ENCODE measurements at places on chromosomes 5 and 9. TPM values are rescaled to one million over a fixed set of nuclear protein-coding genes. Genes with fewer than 3 reads are reported as not detected.

- DNase-seq, result no peak
Measured at GRCh38 chr9:9904041-9904440, 708.8 kb downstream of the PTPRD start.

DNA sequence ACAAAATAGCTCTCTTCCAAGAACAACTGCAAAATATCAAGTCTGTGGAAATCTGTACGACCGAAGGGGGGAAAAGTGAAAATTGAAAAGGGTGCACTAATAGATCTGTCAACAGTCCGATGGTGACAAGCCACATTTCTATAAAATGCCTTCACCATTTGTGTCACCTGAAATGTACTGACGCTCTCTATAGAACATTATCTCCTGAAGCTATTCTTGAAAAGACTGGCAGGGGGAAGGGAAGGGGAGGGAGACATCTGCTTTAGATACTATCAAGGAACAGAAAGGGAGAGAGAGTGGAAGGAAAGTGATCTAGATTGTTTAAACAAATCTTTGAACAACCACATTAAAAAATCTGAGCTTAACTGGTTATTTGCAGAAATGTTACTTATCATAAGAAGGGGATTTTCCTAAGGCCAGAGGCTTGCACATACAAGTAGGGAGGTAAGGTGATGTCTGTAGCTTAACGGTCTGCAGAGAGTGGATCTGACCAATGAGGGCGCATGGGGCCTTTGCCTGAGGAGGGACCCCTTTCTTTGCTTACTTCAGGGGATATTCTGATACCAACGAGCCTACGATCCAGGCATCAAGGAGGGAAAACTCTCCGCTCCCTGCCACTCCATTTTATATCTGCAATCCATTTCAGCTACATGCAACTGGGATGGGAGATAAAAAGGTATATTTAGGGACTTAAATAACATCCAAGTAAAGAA is 92.1 kb downstream of the CRB2 start:
- DNase-seq, result no peak

GRCh38 chr5:79091064-79091463 is 20.5 kb upstream of the BHMT start:
- no peak for DNase-seq

The KIAA1958 gene
- total RNA-seq, result 14.0 TPM

The GRIN3A gene
- not detected for total RNA-seq

DNA sequence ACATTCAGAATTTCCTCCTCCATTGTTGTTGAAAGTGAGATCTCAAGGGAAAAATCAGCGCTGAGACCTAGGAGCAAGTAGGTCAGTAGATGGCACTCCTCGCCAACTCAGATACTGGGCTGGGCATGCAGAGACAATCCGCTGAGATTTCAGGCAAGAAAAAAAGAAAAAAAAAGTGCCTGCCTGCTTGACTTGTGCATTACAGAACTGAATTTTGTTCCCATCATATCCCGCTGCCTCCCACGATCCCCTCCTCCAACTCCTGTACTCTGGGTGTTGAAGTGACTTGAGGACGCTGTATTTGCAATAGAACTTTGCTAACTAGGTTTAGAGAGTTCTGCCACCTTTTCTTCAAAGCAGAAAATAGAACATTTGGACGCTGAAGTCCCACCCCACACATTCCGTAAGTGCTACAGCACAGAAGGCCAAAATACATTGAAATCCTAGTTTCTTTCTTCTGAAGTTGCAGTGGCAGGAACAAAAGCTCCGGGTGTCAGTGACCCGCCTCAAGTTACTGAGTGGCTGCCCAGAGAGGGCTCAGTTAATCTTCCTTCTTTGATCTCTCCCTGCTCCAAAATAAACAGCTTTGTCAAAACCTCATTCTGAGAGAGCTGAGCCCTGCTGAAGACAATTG is 265.8 kb downstream of the MLLT3 start:
- DNase-seq, result peak; percentile 64

The GFI1B gene
- not detected for total RNA-seq

DNA sequence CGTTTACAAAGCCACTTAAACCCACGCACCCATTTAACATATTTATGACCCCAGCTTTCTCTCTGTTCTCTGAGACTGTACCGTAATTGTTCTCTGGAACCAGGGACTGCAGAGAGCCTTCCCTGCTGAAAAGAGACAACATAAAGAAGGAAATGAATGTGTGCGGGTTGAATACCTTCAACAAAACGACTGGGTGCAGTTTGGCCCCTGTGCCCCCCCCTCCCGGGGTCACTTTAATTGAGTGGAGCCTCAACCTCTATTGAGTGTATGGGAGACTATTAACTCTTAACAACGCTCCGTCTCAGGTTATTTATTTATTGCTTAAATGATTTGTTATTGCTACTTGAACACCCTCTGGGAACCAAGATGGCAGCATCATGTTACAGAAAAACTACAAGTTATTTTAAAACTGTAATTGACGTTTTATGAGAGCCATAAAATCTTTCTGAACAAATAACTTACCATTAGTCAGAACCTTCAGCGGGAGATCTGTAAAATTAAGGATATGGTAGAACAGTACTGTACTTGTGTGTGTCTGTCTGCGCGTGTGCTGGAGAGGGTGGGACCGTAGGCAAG is 70.6 kb downstream of the GAS1 start:
- no peak for DNase-seq

The MCTP1 gene
- total RNA-seq, result 29.3 TPM

The AGTPBP1 gene
- 19.2 TPM for total RNA-seq

DNA sequence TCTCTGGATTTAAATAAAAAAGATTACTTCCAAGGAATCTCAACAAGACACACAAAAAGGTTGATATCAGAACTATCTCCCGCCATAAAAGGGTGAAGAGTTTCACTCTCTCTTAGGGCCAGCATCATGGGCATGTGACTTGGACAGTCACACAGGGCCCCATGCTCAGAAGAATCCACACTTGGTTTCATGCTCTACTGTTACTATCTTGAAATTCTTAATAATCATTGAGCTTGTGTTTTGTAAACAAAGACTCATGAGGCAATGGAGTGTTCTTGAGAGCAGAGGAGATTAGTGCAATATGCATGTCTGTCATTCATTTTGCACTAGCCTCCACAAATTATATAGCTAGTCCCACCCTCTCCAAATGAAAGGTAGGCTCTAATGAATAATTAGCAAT is 58.4 kb downstream of the HMHB1 start:
- no peak for DNase-seq

The FOXD1 gene
- total RNA-seq, result not detected

The NEURL1B gene
- 10.5 TPM for total RNA-seq
